ENCODE measurements at places on chromosomes 6 and 20.

- DNase-seq: no peak
Observed at GRCh38 chr6:65186826-65187225, 520.2 kb downstream of the EYS start.

DNA sequence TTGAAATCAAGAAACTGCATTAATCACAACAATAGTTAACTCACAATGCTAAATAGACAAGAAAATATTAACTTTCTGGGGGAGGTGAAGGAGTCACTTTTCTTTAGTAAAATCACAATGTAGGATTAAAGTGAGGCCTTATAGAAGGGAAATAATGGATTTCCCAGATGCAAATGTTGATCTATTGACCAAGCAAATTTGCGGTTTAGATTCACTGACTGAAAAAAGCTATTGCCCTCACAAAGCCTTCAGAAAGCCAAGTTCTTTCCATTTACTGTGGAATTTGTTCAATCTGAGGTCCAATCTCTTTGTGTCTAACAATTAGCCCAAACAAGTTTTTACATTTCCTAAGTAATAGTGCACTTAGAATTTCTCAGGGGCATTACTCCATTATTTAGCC is 95.1 kb upstream of the PTCHD4 start:
- no peak for DNase-seq

- DNase-seq: peak; percentile 5
Observed at GRCh38 chr20:23995905-23996666, 7.5 kb upstream of the GGTLC1 start.

DNA sequence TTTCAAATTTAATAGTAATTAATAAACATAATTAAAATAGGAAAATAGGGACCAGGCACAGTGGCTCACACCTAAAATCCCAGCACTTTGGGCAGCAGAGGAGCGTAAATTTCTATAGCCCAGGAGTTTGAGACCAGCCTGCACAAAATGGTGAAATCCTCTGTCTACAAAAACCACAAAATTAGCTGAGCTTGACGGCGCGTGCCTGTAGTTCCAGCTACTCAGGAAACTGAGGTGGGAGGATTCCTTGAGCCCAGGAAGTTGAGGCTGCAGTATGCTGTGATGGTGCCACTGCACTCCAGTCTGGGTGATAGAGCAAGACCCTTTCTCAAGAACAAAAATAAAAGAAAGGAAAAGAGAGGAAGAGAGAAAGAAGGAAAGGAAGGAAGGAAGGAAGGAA is 1387.0 kb upstream of the ADGRB3 start:
- no peak for DNase-seq

- no peak for DNase-seq
Observed at GRCh38 chr6:16741112-16742016, 19.9 kb downstream of the ATXN1 start.

GRCh38 chr6:73649783-73650182 is 4.0 kb downstream of the SLC17A5 start:
- DNase-seq: no peak

DNA sequence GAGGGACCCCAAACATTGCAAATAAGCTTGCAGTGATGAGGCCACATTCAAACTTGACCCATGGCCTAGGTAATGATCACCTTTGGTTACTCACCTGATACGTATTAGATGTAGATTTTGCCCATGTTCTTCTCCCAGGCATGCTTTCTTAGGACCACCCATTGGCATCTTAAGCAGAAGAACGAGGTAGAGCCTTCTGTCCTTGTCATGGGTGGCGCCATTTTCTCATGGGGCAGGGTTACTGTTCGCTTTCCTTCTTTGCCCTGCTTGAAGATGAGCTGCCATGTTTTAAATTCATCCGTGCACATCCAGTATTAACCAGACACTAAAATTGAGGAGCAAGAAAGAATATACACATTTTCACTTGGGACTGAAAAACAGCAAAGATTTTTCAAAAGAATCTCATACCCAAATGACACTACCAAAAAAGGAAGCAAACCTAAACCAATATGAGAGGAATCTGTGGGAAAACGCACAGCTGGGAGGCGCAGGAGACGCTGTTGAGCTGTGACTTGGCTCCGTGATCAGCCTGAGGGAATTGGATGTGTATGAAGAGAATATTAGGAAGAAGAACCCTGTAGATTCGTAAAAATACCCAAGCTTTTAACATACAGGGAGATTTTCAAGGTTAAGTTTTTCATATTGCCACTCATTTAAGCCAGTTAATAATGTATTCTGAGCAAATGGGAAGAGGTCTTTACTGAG is 36.6 kb downstream of the GMPR start:
- no peak for DNase-seq

DNA sequence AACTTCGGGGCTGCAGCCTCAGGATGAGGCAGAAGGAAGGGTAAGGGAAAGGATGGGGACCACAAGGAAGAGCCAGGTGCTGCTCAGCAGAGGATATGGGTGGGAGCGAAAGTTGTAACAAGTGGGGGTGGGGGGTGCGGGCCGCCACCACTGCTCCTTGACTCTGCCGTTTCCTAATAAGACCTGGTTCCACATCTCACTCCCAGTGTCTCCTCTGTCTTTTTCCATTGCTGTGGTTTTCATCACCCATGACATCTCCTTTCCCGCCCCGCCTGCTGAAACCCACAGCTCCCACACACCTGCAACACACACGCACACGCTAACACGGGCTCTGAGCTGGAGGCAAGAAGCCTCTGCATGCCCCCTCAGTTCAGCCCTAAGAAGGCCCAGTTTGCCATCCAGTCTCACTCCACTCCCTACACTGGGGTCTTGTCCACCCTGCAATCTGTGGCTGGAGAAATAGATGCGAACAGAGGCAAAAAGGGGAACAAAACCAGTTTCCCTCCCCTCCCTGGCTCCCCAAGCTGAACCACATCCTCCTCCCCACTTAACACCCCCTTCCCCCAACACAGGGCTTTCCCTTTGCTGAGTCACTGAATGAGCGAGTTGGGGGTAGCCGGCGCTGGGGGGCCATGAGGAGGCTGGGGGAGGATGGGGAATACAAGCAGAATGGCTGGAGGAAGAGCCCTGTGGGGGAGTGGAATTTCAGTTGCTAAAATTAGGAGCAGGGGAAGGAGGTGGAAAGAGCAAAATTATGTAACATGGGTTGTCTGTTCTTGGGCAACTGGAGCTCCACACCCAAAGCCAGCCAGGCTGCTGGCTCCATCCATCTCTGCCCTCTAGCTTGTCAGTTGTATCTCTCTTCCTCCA is 11.5 kb downstream of the NFKBIL1 start:
- no peak for DNase-seq

DNA sequence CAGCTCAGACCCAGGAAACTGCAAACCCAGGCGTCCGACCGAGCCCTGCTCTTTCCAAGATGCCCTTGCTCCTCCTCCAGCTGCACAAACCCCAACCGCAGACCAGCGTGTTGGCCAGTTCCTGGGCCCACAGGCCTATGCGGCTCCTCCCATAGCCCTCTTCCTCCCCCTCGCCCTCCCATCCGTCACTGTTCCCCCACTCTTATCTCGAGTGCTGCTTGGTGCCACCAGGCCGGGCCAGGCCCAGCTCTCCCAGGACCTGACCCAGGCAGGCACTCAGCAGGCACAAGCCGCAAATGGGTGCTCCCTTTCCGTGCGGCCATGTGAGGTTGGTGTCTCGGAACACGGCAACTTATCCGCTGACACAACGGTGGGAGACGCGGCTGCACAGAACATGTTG is 28.6 kb downstream of the ADRM1 start:
- DNase-seq: no peak

- DNase-seq: no peak
Observed at GRCh38 chr20:32811886-32812285, 7.9 kb upstream of the MAPRE1 start.

DNA sequence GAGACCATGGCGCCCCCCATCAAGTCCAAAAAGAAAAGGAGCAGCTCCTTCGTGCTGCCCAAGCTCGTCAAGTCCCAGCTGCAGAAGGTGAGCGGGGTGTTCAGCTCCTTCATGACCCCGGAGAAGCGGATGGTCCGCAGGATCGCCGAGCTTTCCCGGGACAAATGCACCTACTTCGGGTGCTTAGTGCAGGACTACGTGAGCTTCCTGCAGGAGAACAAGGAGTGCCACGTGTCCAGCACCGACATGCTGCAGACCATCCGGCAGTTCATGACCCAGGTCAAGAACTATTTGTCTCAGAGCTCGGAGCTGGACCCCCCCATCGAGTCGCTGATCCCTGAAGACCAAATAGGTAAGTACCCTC is 41.7 kb upstream of the NAA20 start:
- no peak for DNase-seq

- DNase-seq: no peak
Observed at GRCh38 chr20:56861590-56861989, 232.5 kb downstream of the TFAP2C start.

DNA sequence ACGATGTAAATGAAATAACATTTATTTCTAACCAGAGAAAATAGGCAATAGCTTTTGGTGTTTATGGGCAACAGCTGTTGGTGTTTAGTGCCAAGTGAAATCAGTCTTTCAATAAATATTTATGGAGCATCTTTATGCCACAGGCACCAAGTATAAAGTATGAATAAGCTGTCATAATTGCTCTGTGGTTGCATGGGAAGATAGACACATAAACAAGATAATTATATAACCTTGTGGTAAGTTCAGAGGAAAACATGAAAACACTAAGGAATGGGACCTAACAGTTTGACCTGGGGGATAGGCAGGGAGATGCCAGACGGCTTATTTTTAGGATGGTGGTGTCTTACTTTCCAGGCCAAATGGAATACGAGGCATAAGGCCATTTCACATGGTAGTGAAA is 110.9 kb downstream of the GFRAL start:
- no peak for DNase-seq

- DNase-seq: no peak
Observed at GRCh38 chr20:45818239-45818638, 5.8 kb downstream of the UBE2C start.

DNA sequence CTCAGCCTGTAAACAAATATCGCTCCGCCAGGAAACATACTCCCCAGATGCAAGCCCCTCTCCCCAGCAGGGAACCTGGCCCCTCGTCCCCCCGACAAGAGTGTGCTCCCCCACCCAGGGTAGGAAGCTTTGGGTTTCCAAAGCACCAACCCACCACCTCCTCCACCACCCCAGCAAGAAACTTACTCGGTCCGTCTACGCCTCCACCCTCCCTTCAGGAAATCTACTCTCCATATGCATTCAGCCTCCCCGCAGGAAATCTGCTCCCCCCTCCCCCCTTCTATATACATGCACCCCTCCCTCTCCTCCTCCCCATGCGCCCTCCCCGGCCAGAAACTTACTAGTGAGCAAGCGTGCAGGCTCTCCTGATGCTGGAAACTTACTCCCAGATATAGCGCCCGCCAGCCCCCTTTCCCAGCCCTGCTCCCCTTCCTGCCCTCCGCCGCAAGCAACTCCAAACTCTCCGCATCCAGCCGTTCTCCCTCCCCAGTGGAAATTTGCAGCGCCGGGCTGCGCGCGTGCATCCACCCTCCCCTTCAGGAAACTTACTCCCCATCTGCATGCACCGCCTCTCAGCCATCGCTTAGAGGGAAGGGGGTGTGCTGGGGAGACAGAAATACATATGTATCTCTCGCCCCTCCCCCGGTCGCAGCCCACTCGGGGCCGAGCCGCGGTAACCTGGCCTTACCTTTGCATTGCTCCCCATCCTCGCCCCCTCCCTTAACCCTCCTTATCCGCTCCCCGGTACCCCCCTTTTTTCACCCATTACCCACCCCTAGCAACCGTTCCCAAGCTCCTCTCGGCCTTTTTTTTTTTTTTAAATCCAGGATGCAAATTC is at the start of gene TRERF1:
TRERF1 (minus strand) TSS at position 594 of the 838 bp plus-strand sequence. CDS start 182,336 bp downstream, outside the sequence.
- no peak for DNase-seq

DNA sequence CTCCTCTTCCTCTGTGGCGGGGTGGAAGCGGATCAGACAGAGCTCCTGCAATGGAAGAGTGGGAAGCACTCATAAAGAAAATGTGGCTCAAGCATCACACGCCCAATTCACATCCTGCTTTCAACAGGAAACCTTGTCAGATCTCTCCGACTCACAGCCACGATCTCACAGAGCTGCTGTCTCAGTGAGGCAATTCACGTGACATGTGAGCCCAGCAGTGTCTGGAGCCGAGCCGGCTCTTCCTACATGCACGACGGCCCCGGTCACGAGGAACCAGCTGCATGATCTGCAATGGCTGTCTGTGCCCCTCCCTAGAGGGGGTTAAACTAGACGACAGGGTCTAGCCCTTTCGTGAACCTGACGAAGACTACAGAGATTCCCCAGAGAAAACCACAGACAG is 29.5 kb upstream of the TCFL5 start:
- no peak for DNase-seq

- DNase-seq: no peak
Observed at GRCh38 chr6:66230591-66230990, 523.6 kb upstream of the EYS start.

GRCh38 chr6:135789375-135790050 is 62.0 kb upstream of the PDE7B start:
- DNase-seq: no peak

DNA sequence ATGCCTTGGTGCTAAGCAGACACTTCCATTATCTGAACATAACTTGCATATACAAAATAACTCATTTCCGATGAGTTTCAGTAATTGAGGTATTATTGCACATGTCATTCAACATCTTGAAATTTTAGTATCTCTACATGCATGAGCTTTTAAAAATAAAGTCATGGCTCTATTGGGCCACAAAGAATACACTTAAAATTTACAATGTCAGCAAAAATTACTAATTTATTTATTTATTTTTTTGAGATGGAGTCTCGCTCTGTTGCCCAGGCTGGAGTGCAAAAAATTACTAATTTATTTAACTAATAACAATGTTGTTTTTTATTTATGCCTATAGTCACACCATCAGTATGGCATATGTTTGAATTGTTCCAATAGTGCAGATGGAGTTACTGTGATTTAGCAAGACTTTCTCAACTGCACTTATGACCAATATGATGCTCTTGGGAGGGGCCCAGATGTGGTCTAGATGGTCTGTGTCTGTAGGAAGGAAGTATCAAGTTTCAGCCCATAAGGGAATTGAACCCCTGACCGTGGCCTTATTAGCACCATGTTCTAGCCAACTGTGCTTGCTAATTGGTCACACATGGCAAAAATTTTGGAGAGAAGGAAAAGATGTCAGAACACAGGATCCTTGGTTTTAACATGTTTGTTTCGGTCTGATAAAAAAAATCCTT is 370.7 kb upstream of the TSHZ2 start:
- no peak for DNase-seq

DNA sequence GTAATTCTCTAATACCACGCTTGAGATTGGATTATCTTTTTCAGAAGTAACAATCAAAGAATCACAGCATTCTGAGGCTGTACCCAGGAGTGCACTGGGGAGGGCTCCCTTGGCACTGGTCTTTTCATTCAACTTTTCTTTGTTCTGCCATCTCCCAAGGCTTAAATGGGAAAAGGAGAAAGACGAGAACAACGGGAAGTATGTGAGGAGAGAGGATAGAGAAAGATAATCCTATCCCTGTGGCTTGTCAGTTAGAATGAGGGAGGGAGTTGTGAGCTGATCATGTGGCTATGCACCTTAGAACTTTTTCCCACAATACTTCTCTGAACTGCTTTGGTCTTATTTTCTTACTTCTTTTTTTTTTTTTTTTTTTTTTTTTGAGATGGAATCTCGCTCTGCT is 83.1 kb downstream of the CAP2 start:
- no peak for DNase-seq
